ENCODE measurements at places on chromosomes 3 and 15.

GRCh38 chr3:114502204-114502603 is 208.4 kb downstream of the TIGIT start:
- no peak for DNase-seq

GRCh38 chr3:365268-365667 is 168.7 kb downstream of the CHL1 start:
- no peak for DNase-seq

- DNase-seq = no peak
Observed at GRCh38 chr3:32814361-32814760, 3.4 kb upstream of the TRIM71 start.

GRCh38 chr15:25501828-25502446 is 63.1 kb upstream of the UBE3A start:
- peak; percentile 86 for DNase-seq

DNA sequence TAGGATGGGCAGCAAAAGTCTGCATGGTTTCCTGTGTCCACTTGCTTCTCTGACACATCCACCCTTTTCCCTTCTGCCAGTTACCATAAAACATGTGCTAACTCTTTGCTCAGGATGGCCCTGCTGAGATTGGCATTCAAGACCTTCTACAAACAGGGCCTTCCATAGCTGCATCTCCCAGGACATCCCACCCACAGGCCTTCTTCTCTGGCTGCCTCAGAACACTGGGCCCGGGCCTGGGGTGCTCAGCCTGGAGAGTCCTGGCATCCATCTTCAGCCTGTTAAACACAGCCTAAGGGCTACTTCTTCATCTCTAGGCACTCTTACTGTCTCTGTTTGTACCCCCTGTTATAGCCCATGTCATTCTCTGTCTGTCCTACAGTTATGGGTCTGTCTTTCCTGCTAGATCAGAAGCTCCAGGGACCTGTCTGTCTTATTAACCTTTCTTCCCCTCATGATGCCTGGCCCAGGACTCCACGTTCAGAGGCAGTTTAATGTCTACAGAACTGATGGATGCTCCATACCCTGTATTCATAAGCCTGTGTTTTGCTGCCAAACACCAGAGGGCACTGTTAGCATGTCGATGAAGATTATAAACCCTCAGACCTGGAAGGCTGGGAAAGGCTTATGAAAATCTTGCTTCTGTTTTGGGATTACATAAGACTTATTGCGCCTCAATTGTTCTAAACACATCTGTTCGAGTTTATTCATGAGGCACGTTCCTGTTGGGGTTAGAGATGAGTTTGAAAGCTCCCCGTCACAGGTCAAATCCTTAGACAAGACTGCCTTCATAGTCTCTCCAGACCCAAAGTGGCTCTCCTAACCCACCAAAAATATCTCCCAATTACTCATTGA is 16.5 kb downstream of the SEMA3G start:
- peak; percentile 75 for DNase-seq

- DNase-seq = peak; percentile 65
Observed at GRCh38 chr3:45367453-45367871, 20.9 kb upstream of the LARS2 start.

GRCh38 chr3:130654921-130655320 is 91.7 kb downstream of the PIK3R4 start:
- DNase-seq = no peak

DNA sequence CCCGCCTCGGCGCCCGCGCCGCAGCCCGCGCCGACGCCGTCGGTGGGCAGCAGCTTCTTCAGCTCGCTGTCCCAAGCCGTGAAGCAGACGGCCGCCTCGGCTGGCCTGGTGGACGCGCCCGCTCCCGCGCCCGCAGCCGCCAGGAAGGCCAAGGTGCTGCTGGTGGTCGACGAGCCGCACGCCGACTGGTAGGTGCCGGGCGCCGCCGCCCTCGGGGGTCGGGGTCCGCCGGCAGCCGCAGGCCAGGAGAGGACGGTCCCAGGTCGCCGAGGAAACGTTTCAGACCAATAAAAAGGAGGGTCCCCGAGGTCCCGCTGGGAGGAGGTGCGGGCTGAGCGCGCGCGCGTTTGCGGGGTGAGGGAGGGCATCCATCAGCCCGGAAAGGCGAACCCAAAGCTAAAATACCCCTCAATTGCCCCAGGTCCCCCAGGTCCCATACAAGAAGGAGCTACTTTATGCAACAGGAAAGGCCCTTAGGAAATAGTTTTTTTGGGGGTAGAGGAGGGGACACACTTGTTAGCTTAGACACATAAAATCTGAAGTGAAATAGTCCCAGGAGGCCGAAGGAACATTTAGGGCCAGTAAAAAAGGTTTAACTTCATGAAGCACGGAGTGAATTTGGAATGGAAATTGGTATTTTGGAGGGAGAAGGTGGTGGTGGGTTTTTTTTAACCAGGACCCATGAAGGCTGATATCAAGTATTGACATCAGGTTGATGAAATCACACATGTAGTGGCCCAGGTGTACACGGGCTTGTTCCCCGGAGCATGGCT is 739 bp downstream of the SYN2 start:
- peak; percentile 8 for DNase-seq

DNA sequence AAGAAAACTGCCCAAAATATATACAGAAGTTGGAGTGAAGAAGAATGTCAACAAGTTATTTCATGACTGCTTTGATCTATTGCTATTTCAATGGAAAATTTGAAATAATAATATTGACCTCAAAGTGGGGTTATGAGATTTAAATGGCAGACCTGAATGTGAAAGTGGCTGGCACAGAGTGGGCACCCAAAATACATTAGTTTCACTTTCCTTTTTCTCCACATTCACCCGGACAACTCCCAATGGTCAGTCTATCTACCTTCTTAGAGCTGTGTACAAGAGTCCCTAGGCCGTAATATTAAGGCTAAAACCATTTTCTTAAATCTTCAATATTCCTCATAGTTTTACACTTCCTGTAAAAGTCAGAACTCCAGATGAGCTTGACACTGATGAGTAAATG is 61.6 kb upstream of the ETV5 start:
- DNase-seq = no peak

DNA sequence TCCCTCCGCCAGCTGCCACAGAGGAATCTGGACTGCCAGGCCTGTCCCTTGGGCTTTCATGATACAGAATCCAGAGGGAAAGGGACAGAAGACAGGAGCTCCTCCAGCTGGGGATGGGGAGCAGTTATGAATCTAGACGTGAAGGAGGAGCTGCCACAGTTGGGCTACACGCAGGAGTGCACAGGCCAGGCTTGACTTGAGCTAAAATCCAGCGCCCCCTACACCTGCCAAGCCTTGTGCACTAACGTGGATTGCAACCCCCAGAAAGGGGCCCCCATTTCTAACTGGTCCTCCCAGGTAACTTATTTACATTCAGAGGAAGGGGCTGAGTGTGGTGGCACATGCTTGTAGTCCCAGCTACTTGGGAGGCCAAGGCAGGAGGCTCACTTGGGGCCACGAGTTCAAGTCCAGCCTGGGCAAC is 14.3 kb downstream of the KLHL6 start:
- no peak for DNase-seq

All from trophoblast cell (in vitro differentiated cells and primary cell).